ENCODE measurements at places on chromosomes 6 and 20.

DNA sequence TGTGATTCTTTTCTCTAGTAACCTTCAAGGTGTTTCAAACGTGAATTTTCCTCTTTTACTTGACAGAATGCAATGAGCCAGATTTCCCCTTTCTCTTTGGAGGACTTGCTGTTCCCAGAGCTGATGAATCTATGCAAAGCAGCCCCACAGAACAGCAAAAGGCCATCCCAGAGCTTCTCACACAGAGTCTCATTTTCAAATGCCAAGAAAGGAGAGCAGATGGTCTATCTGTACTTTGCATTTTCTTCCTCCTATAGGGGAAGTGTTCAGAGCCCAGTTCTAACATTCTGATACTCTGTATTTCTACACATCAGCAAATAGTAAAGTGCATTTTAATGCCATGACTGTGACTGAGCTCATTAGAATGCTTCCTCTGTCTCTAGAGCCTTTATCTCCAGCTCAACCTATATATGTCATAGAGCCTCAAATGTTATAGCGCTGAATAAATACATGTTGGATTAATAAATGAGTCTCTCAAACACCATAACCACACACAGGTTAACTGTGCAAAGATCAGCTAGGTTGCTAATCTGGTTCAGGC, 81.8 kb upstream of the EYA4 start:
- DNase-seq: no peak

DNA sequence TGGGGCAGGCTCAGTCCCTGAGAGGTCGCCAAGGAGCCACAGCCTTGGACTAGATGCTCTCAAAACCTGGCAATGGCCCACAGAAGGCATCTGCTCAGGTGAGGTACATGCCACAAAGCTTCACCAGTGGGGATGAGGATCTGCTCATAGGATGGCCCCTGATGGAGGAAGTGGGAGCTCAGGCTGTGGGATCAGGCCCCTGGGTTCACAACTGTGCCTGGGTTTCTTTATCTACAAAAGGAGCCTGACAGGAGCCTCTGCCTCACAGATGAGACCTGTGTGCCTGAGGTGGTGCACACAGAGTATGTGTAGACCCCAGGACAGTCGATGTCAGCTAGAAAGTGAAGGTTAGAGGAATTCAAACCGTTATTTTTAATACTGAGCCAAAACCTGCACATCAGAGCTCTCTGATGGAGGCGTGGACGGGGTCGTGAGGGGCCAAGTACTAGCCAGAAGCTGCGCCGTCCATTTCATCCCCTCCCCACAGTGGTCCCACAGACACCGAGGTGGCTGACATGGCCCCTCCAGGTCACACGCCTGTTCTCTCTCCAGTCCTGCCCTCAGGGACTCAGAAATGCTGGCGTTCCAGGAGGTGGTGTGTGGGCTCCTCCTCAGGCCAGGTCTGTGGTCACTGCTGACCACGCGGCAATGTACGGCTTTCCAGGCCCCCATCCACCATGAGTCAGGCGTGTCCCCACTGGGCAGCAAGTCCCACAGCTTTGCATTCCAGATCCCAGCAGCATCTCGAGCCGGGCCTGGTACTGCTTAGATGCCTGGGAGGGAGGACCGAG, 33.3 kb downstream of the NTSR1 start:
- no peak for DNase-seq

DNA sequence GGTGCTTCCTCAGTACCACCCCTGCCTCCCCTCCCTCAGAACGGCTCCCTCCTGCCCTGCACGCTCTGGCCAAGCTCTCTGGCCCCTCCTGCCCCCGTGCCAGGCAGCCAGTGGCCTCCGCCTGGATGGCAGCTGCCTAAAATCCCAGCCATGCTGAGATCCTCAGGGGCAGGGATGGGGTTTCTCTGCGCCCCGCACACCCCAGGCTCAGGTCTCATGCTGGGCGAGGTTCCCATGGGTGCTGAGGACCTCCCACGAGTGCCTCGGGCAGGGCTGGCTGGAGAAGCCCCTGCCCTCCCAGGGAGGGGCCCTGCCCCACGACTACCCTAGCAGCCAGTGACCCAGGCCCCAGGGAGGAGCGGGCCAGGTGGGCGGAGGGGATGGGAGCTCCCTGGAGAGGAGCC, 2.7 kb downstream of the PTK6 start:
- DNase-seq: no peak

- DNase-seq: no peak
Observed at GRCh38 chr6:133805876-133806275, 83.0 kb upstream of the TCF21 start.

GRCh38 chr6:79143320-79143898, 65.4 kb upstream of the PHIP start:
- no peak for DNase-seq

GRCh38 chr6:78076371-78076770, 423.5 kb downstream of the MEI4 start:
- DNase-seq: no peak

DNA sequence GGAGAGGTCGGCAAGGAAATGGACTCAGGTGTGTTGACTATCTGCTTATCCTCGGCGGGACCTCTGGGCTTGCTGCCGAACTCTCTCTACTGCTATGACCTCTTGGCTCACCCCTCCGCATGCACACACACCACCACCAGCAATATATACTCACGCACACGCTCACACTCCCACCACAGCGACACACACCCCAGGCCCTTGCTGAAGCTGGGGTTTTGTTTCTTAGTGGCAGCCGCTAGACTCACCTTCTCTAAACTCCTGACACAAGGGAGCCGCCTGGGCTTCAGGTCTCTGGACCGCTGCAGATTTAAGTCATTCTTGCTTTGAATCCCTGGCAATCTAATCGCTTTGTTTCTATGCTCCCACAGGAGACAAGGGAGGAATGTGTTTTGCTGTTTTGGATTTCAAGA, 59.4 kb upstream of the BACH2 start:
- no peak for DNase-seq

GRCh38 chr6:37695857-37696219, 1.8 kb downstream of the MDGA1 start:
- no peak for DNase-seq

DNA sequence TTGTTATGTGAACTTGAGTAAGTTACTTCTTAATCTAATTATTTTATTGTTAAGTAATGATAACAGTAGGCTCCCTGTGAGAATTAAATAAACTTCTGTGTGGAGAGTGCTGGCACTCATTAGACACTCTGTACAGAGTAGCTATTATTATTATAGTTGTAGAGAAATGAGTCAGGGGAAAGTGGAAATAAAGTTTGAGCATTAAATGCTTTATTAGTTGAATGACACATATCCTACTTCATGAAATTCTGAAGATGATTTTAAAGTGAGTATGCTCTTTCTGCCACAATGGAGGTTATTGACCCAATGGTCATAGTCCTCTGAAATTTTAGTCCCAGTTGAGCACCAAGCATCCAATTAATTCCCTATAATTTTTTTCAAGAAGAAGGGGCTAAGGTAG, 5.9 kb downstream of the ECI2 start:
- no peak for DNase-seq

DNA sequence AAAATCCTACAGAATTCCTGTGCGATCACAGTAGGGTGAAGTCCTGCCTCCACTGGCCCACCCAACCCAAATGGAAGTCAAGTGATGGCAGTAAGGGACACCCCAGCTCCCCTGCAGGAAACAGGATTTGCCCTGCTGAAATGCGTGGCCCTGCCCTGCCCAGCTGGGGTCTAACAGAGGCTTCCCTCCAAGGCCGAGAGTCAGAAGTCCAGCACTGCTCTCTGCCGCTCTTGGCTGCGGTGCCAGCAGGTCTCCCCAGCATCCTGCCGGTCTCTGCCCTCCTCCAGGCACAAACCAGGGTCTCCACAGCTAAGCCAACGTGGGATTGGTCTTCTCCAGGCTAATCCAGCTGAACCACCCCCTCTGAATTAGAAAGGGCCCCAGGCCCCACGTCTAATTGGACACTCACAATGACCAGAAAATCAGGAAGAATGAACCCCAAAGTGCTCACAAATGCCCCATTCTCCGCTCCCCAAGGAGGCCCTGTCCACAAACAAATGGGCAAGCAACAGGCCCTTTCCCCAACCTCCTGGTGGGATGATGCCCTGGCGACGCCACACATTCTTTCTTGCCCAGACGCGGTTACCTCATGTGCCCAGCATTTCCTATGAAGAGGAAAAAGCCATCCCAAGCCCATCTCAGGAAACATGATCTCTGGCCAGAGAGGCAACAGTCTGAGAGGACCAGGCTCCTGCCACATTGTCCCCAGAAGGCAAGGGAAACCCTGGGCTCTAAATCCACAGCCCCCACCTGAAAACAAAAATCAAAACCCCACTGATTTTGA, 117.2 kb downstream of the BANF2 start:
- DNase-seq: no peak

GRCh38 chr6:127516662-127517273, 2.4 kb downstream of the MTCL3 start:
- no peak for DNase-seq

DNA sequence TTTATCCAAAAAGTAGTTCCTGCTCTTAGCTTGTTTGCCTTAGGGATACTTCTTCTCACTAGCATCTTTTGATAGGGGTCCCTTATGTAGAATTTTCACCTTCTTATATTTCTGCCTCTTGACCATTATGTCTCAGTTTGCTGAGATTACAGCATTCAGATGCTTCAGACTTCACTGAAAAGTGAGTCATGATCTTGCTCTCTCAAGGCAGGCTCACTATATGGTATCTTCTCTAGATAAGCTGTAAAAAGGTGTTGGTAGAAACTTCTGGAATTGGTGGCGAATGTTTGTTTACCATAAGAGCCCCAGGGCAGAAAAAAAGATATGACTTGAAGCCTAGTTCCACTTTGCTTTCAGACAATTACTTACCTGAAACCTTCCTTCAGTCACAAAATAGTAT, 19.7 kb downstream of the GTPBP2 start:
- no peak for DNase-seq

DNA sequence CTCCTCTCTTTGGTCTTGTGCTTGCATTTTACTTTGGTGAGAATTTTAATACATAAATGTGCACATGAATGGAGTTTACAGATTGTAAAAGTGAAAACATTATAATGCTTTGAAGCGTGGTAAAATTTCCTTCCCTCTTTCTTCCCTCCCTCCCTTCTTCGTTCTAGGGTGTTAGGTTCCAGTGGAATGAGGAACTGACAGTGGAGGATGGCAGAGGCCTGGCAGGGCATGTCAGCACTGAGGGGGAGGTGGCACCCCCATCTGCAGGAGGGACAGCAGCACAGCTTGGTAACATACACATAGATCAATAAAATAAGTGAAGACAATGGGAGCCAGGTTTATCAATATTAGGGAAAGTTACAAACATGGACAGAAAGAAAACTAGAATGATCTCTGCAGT, 47.5 kb downstream of the RNASET2 start:
- DNase-seq: no peak

DNA sequence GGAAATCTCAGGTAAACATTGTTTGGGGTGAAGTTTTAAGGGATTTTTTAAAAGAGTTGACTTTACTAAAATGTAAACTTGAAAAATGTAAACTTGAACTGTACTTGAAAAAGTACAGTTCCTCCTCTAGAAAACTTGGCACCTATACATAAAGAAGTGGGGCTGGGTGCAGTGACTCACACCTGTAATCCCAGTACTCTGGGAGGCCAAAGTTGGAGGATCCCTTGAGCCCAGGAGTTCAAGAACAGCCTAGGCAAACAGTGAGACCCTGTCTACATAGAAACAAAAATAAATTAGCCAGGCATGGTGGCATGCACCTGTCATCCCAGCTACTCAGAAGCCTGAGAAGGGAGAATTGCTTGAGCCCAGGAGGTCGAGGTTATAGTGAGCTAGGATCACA, 7.2 kb downstream of the BTBD9 start:
- no peak for DNase-seq

GRCh38 chr6:162817196-162817595, 89.4 kb downstream of the PACRG start:
- no peak for DNase-seq

GRCh38 chr20:19431906-19432305, 219.5 kb downstream of the SLC24A3 start:
- DNase-seq: no peak

DNA sequence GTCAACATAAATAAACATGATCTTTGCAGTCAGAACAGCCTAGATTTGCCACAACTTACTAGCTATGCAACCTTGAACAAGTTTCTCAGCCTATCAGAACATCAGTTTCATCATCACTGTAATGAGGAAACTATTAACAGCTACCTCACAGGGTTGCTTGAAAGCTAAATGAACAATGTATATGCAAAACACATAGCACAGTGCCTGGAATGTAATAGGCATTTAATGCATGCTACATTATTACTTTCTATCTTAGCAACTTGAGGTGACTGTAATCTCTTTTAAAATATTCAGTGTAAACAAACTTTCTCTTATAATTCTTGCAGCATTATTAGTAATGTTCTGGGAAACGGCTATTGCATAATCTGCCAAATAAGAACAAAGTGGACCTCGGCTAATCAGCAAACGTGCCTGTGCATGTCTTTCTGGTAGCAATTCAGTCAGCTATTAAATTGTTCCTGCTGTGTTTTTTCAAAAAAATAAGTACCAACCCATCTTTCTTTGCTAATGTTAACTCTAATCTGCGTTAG, 61.5 kb downstream of the SYNE1 start:
- DNase-seq: no peak

GRCh38 chr6:29419516-29419915, 4.8 kb downstream of the OR12D1 start:
- DNase-seq: no peak

- DNase-seq: peak; percentile 26
Observed at GRCh38 chr20:20237093-20237959, 130.6 kb upstream of the INSM1 start.

DNA sequence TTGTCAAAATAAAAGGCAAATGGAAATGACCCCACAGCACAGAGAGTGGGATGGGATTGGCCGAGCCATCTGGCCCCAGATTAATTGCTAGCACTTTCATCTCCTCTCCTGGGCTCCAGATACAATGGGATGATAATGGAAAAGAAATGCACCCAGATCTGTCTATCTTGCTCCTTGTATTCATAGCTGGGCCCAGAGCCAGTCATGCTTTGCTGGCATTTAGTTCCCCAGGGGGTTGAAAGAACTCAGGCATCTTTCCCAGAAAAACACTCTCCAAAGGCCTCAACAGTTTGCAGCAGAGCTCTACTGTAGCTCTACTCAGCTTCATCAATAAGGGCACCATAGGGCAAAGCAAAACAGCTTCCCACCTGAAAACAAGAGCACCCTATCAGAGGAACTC, 116.0 kb upstream of the FOXA2 start:
- DNase-seq: no peak

- DNase-seq: no peak
Observed at GRCh38 chr6:84762220-84763002, 2.0 kb downstream of the TBX18 start.
